ENCODE measurements at places on chromosomes 3 and 15.

DNA sequence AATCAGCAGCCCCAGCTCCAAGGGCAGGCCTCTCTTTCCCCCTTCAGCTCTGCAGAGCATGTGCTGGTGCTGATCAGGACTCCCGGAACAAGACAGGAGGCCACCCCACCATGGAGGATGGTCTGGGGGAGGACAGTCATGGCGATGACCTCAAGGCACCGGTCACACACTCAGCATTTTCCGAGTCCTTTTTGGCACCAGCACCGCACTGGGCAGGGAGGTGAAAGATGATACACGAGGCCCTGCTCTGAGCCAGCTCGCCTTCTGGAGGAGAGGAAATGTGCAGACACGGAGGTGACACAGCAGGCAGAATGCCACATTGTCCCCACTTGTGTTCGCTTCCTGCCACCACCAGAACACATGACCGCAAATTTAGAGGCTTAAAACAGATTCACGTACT lies 61.8 kb upstream of the SEC61A1 start:
- no peak for DNase-seq

- no peak for DNase-seq
Measured at GRCh38 chr3:39226106-39226741, 33.8 kb upstream of the XIRP1 start.

GRCh38 chr3:52238193-52238760 lies 681 bp downstream of the TWF2 start:
- no peak for DNase-seq

DNA sequence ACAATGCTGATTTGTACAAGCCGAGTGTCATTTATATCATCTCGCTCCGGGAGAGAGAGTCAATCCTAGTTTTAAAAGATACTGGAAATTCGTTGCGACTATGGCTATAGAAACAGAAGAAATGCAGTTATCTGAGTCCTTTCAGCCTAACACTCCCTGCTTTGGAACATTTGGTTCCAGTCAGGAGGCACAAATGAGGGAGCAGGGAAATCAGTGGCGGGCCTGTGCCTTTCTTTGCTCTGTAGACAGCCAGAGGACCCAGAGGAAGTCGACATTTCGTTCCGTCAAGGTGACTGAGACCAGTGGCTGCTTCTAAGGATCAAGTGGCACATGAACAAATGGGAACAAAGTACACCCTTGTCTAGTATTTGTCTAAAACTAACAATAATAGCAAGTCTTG lies 745 bp upstream of the RIOX2 start:
- DNase-seq = no peak

GRCh38 chr3:154616298-154616697 lies 186.3 kb upstream of the GPR149 start:
- no peak for DNase-seq

GRCh38 chr15:76951220-76951619 lies 19.7 kb downstream of the RCN2 start:
- no peak for DNase-seq

- no peak for DNase-seq
Measured at GRCh38 chr15:77352887-77353286, 67.0 kb downstream of the PEAK1 start.

- DNase-seq = no peak
Measured at GRCh38 chr3:29764603-29765254, 483.9 kb downstream of the RBMS3 start.

DNA sequence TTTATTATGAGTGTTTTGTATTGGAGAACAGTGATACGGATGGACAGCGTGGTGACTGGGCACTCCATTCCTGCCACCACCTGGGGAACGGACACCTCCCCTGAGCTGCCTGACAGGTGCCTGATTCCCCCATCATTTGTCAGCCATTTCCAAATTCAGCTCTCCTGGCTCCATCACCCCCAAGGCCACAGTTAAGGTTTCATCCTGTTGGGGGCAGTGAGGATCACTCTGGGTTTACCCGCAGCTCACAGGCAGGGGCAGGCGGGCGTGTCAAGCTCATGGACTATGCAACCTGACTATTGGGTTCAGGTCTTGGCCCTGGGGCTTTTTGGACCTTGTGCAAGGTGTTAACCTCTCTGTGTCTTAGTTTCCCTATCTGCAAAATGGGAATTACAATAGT lies 76.3 kb downstream of the RAB11A start:
- DNase-seq = no peak

DNA sequence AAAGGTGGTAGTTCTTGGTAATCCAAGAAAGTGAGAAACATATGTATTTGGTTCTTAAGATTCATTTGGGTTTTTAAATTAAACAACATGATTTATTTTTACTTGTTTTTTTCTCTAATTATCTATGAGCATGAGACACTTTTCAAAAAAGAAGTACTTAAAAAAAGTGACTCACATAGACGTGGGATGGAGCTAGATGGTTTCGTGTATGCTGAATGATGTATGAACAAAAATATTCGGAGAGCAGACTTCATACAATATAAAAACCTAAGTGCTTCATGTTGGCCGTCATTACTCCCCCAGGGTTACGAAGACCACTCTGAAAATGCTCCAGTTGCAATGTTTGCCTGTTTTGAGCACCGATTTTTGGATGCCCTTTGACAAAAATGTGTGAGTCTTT lies 90.9 kb downstream of the RORA start:
- DNase-seq = no peak

DNA sequence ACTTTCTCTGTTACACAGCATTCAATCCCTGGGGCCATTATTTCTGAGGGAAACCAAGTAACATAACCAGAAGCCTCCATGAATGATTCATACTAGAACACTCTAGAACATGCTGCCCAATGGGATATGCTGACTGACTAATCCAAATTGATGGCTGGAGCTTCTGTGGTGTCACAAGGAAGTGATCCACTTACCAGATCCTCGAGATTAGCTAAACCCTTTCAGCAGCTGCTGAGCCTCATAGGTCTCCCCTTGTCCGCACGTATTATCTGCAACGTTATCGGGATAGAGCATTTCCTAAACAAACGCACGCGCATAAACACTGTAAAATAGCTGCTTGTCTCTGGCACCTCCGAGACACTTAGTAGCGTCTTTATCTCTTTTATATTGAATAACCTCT lies 61.2 kb upstream of the PROK2 start:
- DNase-seq = no peak

DNA sequence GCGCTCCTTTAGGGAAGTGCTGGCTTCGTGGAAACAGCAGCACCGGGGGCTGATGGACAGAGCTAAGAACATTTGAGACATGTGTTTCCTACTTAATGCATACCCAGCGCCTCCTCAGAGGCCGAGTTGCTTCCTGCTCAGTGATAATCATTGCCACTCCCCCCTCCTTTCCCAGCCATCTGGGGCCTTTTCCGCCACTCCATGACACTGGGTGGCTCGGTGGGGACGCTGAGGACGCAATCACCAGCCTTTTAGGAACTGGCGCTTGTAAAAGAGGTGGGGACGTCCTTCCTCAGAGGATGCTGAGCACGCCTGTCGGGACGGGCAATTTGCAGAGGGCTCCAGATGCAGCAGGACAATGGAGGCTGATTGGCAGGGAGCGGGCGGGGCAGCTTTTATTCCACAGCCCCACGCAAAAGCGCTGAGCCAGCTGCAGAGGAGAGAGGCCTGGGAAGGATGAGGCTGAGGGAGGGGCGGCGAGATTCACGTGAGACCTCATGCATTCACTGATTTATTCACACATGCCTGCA lies 22.2 kb upstream of the IQSEC1 start:
- no peak for DNase-seq

DNA sequence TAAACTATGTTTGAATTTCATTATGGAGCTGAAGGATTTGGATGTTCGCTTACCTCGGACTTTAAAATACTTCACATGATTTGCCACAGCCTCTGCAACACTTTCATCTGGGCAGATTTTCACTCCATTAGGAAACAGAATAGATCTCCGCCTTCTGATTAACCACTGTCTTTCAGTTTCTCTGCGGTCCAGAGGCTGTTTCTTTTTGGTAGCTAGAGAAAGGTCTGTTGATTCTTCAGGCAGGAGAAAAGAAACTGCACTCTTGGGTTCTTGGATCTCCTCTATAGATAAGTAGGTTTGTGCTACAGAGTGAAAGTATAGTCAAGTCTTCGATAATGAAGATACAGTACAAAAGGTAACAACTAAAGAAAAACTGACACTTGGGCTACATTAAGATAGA lies 844 bp downstream of the IMPG2 start:
- DNase-seq = no peak

DNA sequence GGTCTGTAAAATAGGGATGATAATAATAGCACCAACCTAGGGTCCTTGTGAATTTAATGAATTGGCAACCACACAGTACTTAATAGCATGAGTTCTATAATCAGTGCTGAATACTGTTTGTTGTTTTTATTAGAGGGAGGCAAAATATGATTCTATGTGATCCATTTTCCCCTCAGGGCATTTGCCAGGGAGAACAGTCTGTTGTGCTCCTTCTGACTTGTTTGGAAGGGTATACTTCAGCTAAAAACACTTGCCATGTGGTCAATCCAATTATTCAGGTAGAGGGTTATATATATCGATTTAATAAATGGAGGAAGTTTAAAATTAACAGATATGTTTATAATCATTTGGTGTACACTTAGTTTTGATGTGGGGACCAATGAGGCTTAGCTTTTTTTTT lies 305.3 kb downstream of the CHST2 start:
- DNase-seq = no peak

- DNase-seq = no peak
Measured at GRCh38 chr3:55164876-55165275, 237.0 kb upstream of the LRTM1 start.

DNA sequence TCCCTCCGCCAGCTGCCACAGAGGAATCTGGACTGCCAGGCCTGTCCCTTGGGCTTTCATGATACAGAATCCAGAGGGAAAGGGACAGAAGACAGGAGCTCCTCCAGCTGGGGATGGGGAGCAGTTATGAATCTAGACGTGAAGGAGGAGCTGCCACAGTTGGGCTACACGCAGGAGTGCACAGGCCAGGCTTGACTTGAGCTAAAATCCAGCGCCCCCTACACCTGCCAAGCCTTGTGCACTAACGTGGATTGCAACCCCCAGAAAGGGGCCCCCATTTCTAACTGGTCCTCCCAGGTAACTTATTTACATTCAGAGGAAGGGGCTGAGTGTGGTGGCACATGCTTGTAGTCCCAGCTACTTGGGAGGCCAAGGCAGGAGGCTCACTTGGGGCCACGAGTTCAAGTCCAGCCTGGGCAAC lies 14.3 kb downstream of the KLHL6 start:
- DNase-seq = no peak

DNA sequence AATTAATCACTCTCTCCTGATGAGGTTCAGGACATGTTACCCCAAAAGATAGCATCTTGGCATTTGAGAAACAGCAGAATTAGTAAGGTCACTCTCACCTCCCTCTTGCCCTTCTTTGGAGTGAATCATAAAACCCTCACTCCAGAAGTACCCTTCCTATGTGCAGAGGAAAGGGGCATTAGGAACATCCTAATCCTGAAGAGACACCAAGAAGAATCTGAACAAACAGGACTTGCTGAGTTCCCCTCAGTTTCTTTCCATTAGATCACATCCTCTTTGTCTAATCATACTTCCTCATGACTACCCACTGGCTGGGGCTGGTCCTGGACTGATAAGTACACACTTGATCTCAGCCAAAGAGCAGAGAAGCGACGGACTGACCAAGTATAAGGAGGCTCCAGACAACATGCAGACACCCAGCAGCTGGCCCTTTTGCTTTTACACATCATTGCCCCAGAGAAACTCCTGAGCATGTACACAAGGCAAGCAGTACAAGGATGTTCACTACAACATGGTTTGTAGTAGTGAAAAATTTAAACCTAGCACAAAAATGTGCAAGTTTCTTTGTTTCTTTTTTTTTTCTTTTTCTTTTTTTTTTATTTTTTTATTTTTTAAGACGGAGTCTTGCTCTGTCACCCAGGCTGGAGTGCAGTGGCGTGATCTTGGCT lies 15.0 kb upstream of the TM6SF1 start:
- DNase-seq = no peak

GRCh38 chr15:63493436-63493835 lies 11.0 kb upstream of the USP3 start:
- no peak for DNase-seq

DNA sequence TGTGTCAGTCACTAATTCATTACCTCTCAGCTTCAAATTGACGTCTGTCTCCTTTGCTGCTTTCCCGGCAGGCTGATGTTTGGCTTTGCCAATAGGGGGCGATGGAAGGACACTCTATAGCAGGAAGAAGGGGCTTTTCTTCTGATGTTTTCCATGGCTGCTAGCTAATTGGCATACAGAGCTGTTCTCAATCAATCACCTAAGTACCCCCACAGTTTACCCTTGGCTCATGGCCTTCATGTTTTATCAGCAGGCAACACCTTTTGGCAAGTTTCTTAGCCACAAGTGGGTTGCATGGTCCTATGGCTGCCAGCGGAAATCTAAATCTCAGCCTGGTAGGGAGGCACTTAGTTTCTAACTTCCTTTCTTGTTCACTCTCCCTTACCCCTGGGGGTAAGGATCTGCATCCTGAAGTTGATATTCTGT lies 45.0 kb downstream of the ESYT3 start:
- no peak for DNase-seq

DNA sequence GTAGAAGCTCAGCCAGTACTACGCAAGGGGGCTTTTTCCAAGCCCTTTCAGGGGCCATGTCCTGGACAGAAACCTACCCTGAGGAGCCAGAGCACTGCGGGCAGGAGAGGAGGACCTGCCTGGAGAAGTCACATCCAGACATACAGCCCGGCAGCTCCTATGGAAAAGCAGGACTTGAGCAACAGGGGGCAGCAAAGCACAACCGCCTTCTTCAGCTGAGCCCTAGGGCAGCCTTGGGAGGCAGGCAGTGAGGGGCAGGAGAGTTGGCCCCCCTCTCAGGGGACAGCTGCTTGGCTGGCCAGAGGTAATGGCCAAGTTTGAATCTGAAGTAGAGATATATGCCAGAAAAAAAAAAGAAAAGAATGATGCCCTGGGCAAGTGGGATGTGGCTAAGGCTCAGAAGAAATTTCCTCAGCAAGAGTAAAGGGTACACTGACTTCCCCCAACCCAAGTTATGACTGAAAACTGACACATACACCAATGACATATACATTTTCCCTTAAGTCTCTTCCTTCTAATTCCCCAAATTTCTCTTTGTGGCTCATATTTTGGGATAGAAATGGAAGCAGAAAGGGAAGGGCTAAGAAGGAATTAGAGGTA lies 56.9 kb downstream of the CYP19A1 start:
- peak; percentile 2 for DNase-seq

GRCh38 chr3:99418709-99419108 lies 219.7 kb upstream of the COL8A1 start:
- DNase-seq = no peak

- no peak for DNase-seq
Measured at GRCh38 chr3:65484964-65485363, 553.8 kb downstream of the MAGI1 start.

DNA sequence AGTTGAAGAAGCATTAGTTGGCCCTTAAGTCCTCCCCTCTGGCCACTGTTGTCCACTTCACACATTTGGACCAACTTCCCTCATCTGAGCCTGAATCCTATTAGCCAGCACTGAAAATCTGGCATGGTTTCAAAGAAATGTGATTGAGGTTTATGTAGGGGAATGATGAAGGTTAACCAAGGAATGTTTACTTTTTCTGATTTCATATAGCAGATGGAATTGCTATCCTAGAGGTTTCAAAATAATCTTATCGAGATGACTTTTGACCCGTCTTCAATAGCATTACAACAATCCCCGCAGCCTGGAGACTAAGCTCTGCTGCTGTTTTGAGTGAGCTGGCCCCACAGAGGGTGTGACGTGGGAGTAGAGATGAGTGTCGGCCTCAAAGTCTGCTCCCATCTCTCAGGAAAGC lies 200.8 kb upstream of the IL12A start:
- DNase-seq = no peak

Data from NCI-H187 (cell line).